MV-4-11 (cell line): ENCODE measurements at places on chromosomes 1 and 21.

GRCh38 chr1:99447721-99448120 is 183.4 kb downstream of the PLPPR4 start:
- no peak for DNase-seq

DNA sequence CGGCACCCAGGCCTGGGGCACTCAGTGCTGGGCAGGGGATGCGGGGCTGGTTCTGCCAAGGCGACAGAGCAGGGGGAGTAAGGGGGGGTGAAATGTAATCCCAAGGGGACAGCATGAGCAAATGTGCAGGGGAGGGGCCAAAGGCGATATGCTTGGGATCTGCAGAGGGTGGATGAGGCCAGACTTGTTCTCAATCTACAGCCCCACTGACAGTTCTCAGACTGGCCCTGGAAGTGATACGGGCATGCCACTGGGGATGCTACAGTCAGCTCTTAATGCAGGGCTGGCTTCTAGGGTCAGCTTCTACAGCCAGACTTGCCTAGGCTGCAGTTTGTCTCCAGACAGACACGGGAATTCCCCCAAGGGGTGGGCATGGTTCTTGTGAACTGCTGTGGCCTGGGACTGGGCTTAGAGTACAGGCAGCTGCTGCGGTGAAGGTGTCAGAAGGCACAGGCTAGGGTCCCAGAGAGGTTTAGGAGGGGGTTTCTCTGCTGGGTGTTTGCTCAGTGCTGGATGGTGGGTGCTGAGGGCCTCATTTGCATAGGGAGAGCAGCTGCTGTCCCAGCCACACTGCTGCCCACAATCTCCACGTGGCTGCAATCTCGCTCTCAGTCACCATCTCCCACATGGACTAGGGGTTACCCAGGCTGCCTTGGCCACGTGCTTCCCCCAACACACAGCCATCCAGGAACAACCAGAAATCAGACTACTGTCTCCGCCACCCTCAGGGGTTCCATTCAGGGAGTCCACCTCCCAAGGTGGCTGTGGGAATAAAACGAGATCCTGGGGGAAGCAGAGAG is 190.1 kb downstream of the HIVEP3 start:
- peak; percentile 78 for DNase-seq

- DNase-seq = no peak
These were observed 90.3 kb downstream of the LYST start for GRCh38 chr1:235776396-235776795.

DNA sequence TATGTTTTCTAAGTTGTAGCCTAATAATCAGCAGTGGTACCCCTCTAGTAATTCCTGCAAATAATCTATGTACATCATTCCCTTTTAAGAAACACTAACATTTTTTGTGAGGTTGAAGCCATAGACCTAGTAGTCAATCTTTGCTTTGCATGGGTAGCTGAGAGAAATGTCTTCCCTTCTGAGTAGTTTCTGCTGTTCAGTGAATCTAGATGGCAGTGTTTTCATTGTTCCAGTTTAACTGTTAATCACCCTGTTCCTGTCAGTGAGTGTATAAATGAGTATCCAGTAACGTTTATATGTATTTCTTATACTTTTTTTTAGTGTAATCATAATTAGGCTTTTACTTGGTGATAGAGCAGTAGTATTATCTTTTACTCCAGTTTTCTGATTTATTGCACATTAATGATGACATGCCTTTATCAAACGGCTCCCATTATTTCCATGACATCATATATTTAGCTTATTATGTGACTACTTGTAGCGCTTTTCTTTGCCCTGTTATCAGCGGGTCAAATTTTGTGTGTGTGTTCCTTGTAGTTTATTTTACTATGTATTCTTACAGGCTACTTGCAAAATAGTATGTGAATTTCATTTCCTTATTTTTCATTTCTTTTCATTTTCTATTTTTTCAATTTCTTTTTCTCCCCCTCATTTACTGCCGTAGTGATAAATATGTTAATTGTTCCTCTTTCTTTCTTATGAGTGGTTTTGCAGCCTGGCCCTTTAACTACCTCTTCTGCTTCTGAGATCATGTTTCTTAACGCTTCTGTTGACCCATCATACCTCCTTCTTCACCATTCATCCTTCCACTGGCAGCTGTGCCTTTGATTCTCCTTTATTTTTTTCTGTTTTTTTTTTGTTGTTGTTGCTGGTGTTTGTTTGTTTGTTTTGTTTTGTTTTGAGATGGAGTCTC is 18.8 kb downstream of the CEP350 start:
- DNase-seq = peak; percentile 83
